ENCODE measurements at places on chromosomes 2 and 18.

DNA sequence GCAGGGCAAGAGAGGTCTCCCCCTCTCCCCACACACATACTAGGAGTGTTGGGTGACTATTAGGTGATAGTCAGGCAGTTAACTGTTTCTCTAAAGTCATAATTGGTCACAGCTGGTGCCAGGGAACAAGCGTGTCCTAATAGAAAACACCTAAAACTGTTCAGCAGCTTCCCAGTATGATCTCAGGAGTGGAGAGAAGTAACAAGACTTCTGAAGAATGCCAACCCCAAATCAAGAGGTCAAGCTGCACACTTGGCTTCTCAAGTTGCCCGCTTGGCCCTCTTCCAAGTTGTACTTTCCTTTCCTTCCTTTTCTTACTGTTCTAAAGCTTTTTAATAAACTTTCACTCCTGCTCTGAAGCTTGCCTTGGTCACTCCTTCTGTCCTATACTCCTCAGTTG, 22.4 kb upstream of the STAT1 start:
- no peak for DNase-seq

DNA sequence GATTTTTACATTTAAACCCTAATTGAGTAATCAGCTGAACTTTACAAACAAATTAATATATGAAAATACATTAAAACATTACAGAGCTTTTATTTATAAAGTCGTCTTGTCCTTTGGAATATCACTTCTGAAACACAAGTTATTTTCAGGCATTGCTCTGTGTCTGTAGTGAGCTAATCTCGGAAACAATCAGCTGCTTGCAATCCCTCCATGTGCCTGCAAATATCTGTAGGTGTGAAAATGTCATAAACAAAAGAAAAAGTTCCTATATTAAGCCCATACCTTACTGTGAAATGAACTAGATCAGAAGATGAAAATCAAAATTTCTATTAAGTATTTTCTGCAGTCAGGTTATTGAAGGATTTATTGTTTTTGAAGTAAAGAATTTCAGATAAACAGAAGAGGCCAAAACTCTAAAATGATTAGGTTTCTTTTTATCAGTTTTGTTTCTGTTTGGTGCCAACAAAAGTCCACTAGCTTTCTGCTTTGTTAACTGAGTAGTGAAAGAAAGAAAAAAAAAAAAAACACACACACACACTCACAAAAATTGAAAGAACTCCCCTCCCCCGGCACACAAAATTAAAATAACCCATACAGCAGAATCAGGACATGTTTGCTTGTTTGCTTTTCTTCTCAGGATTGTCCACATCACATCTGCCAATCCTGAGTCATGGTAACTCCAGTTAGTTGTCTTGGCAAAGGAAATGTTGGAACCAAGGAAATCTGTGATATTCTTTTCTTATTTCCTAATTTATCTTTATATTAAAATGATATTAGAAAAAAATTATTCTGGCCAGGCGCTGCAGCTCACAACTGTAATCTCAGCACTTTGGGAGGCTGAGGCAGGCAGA, 627.0 kb upstream of the SLC39A10 start:
- no peak for DNase-seq

DNA sequence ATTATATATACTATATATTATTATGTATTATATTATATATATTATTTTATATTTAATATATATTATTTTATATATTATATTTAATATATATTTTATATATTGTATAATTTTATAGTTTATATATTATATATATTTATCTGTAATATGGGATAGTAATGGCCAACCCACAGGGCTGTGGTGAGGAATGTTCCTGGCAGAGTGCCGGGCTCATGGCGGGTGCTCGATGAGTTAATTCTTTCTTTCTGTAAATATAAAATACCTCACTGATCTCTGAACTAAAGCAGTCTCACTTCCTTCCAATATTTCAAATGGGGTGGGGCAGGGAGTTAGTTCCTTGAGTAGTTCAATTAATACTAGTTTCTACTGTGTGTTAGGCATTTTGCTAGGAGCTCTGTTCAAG, 389.4 kb downstream of the TSN start:
- DNase-seq, result no peak

DNA sequence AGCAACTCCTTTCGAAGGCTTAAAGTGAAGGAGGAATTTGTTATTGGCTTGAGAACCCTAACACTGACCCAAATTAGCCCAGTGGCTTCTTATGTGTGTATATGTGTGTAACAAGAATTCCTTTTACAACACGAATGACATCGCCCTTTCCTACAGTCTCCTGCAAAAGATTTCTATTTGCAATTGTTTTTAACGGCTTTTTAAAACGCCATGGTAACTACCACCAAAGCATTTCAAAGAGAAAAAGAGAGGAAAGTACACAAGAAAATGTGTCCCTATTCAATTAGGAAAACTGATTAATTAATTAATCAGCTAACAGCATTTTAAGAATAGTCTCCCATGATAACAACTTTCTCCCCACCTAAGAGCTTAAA, 58.1 kb downstream of the PAX3 start:
- DNase-seq, result no peak

All from GF-D8 (cell line).